ENCODE measurements at places on chromosomes 5 and 9.

GRCh38 chr5:8943301-8943700, 602.6 kb downstream of the SEMA5A start:
- peak; percentile 74 for DNase-seq

DNA sequence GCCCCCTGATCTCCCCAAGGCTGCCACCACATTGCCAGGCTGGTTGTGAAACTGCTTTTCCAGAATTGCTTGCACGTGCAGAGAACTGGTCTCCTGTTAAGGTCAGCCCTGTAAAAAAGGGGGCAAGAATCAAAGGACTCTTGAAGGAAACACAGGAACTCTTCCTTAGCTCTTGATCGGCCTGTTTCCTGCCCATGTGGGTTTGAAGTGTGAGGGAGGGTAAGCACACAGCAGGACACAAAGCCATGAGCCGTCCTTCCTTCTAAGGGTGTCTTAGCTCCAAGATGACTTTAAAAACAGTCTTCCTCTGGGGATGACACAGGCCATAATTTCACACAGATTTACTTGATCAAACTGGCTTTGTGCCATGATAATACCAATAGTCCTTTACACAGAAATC, 36.1 kb downstream of the TEK start:
- DNase-seq, result no peak

- DNase-seq, result peak; percentile 99
Measured at GRCh38 chr9:76576344-76576743, 117.4 kb downstream of the GCNT1 start.

GRCh38 chr9:20620650-20621470, 1.4 kb downstream of the MLLT3 start:
- peak; percentile 42 for DNase-seq

DNA sequence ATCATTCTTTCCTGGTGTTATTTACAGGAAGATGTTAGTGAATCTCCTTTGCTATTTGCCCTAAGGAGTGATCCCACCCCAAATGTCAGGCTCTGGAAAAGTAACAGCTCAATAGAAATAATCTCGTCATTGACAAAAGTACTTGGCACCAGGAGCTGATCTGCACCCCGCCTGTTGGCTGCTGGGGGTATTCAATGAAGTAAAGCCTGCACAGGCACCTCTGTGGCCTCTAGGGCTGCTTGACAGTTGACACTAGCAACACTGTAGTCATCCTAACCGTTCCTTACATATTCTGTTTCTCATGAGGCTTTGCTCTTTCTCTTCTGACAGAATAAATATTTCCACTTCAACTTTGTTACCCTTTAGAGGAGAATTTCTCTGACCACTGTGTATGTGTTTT, 103.4 kb downstream of the DOCK2 start:
- no peak for DNase-seq

DNA sequence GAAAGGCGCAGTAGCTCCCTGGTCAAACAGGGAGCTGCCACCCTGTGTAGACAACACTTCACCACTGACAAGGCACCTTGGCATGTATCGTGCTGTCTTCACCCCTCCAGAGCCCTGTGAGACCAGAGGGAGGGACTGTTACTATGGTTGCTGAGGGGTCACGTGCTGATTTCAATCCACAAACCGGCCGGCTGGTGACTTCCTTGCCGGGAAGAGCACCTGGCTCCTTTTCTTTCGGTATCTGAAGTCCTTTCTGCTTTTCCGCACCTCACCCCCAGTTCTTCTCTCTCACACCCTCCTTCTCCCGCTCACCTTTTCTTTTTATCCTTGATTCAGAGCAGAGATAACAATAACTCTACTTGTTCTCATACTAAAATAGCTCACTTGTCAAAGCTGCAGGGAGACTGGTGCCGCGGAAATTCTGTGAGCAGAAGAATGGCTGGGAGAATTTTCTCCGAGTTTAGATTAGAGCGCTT, 327.2 kb downstream of the ZSWIM6 start:
- no peak for DNase-seq

DNA sequence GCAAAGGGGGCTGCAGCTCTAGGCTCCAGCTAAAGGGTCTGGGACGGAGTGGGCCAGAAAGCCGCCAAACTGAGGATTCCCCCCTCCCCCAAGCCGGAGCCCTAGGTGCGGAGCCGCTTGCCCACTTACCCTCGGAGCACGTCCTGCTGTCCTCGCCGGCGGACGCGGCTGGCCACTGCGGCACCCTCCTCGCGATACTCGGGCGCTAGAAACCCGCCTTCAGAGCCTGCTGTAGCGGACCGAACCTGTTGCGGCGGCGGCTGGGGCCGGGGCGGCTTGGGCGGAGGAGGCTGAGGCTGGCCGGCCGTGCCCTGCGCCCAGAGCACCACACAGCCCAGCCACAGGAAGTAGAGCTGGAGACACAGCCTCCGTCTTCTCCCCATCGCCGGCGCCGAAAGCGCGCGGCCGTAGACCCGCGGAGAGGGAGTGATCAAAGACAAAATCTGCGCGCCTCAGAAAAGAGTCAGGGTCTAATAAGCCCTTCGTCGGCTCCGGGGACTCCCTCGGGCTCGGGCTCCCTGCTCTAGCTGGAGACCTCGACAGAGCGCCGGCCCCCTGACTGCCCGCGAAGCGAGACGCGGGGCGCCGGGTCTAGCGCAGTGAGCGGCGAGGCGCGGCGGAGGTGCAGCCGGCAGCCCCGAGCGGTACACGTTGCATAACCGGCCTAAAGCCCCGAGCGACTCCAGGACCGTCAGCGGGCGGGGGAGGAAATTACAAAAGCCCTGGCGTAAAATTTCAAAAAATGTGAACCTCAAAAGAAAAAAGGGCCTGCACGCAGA, 635 bp downstream of the FBN2 start:
- DNase-seq, result peak; percentile 83

DNA sequence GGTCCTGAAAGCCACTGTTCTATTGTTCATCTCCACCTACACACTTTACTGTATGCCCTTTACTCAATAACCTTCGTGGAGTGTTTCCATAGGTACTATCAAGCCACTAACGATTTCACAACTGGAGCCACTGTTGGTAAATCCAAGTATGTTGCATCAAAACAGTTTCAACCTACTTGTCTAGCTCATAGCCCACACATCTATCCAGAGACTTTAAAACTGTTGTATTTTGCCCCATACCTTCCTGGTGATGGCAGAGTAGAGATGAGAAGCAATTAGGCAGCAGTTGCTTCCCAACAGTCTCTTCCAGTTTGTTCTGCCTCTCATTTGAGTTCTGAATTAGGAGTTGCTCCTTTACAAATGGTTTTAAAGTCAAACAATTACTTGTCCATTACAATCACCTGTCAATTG, 607 bp downstream of the FAXDC2 start:
- peak; percentile 77 for DNase-seq

DNA sequence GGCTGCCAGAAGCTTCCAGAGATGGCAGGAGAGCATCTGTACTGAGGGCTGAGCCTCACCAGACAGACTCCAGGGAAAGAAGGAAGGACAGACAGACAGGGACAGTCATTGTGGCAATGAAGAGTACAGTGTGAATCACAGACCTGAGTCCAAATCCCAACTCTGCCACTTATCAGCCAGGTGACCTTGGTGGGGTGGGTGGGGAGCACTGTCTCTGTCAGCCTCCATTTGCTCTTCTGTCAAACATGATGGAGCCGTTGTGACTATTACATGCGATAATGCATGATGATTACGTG, 85.9 kb upstream of the FSTL4 start:
- no peak for DNase-seq

Measured in iris pigment epithelial cell (primary cell).